ENCODE measurements at places on chromosomes 2 and 18. TPM values are rescaled to one million over a fixed set of nuclear protein-coding genes. Genes with fewer than 3 reads are reported as not detected.

Gene HOXD13
- 0.15 TPM for total RNA-seq

Gene CCDC141
- total RNA-seq = not detected

Gene C2orf15
- 0.46 TPM for total RNA-seq

Gene LDLRAD4
- total RNA-seq = 1.3 TPM

Gene SRD5A2
- total RNA-seq = not detected

All from A549 treated with RU486 at 1 μM for 4 hours (cell line).